ENCODE measurements at places on chromosomes 11 and 22.

DNA sequence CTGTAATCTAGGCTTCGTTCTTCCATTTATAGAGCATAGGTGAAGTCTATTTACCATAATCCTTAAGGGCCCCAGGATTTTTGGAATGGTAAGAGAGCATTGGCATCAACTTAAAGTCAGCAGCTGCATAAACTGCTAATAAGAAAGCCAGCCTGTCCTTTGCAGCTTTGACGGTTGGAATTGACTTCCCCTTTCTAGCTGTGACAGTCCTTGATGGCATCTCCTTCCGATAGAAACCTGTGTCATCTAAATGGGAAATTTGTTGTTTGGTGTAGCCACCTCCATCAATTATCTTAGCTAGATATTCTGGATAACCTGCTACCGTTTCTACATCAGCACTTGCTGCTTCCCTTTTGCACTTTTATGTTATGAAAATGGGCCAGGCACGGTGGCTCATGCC is 58.0 kb upstream of the GLYATL1B start:
- no peak for DNase-seq

DNA sequence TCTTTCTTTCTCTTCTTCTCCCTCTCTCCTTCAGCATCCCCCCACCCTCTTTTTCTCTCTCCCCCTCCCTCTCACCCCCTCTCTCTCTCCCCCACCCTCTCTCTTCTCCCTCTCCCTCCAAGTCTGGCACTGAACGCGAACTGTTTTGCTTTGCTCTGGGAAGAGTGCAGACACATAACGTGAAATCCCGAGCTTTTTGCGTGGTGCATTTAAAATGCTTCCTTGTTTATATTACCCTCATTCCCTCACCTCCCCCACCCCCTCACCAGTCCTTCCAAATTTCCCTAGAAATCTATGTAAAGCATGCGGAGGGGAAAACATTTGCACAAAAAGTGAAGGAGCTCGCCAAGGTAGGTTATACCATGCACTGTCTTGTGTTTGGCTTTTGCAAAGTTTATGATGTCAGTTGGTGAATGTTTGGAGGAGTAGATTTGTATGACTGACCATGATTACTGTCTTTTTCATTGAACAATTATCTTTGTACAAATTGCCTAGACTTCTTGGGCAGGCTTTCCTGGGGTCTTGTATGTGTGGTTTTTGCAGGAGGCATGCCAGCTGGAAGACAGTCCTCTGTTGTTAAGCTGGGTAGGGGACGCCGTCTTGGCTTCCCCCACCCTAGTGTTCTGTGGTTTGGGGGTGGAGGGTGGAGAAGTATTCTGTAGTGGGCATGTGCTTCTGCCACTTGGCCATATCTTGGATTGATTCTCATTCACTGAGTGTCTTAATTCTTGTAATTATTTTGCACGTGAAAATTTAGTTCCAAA is 123.7 kb upstream of the HSD17B12 start:
- DNase-seq, result no peak

DNA sequence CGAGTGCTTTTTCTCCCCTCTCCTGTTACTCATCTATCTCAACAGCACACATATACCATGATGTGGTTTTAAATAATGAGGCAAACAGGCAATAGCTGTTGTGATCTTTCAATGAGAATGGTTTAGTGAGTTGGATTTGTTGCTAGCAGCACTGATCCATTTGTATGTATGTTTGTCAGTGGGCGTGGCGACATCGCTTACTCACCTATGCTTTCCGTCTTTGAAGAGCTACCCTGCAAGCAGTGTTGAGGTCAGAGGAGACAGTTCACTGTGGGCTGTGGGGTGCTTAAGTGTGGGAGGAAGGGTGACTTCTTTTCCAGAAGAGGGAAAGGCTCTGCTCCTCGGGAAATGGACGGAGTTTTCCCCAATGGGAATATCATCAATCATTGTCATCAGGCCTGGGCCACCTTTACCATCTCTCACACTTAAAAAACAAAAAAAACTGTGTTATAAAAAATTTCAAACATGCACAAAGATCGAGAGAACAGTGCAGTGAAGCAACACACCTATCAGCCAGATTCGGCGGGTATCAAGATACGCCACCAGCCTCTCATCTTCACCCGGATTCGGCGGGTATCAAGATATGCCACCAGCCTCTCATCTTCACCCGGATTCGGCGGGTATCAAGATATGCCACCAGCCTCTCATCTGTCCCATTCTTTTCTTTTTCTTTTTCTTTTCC is 83.8 kb downstream of the TBC1D22A start:
- DNase-seq, result no peak

GRCh38 chr22:19234126-19234896 is 55.8 kb upstream of the SLC25A1 start:
- no peak for DNase-seq

GRCh38 chr11:30984442-30984816 is 385.1 kb downstream of the DCDC1 start:
- no peak for DNase-seq
